ENCODE measurements at places on chromosomes 1 and 21.
A peak's percentile ranks its signal among the peaks of the same experiment; 100 is the strongest.

GRCh38 chr1:177092001-177092400 is 72.5 kb downstream of the ASTN1 start:
- DNase-seq: no peak

GRCh38 chr1:17419626-17420328 is 19.7 kb downstream of the RCC2 start:
- peak; percentile 66 for DNase-seq

- DNase-seq: no peak
Measured at GRCh38 chr1:35269201-35269988, 886 bp downstream of the ZMYM4 start.

DNA sequence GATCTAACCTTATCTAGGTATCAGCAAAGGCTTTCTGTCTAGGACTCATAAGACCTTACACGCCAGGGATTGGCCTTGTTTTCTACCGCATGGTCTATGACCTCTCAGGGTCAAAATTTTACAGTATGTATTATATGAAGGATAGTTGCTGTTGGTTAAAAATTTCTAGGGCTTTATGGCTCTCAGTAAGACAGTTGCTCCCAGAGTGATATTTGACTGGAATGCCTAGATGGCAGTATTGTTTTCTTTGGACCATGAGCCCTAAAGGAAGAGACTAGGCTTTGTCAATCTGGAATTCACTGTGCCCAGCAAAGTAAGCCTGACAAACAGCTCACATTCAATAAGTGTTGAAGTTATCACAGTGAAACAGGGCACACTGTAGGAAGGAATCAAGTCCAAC is 37.6 kb downstream of the C1orf87 start:
- DNase-seq: no peak

DNA sequence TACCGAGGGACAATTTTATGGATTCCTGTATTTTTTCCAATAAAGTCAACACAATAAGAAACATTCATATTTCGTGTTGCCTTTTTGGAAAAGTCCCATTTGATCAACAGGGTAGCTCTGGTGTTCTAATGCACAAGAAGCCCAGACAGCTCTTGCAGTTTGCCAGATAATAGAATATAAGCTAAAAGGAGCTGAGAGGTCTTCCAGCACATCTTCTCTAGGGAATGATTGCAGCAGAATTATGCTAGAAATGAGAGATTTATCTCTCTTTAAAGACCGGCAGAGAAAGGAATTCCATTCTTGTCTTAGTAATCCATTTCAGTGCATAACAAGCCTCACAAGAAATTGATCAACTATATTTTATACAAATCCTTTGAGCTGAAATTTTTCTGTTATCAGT is 25.0 kb upstream of the DDX59 start:
- DNase-seq: no peak

GRCh38 chr21:38351961-38352521 is 95.2 kb downstream of the KCNJ15 start:
- DNase-seq: no peak

Data from effector CD4-positive, alpha-beta T cell (primary cell).